ENCODE measurements at places on chromosomes 12 and 14.

DNA sequence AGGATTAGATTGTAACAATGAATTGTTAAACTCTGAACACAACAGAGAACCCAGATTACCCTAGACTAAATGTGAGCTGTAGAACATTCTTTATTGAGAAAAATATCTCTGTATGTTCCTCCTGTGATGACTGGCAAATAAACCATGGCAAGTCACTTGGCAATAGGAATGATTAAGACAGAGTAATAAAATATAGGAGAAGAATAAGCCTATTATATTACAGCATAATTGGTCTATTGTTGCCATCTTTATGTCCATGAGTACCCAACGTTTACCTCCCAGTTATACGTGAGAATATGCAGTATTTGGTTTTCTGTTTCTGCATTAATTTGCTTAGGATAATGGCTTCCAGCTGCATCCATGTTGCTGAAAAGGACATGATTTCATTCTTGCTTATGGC is 211.2 kb upstream of the AVPR1A start:
- no peak for DNase-seq

DNA sequence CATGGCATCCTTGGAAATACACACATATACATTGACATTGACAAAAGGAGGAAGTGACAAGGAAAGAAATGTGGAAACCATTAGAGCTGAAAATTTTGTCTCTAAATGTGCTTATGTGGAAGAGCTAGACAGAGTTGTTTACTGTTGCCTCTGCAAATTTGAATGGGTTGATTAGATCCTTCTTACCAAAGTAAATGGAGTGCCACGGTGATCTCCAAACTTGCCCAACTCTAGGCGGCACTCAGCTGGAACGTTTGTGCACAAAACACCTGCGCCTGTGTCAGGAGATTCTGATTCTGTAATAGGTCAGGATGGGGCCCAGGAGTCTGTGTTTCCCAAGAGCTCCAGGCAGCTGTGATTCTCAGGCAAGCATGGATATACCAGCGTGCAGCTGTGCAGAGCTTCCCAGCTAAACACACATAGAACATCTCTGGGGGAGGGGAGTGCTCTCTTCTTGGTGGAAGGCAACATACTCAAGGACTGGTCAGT is 77.8 kb upstream of the BDKRB2 start:
- DNase-seq, result no peak

- no peak for DNase-seq
Measured at GRCh38 chr12:99914206-99914605, 70.5 kb downstream of the ANKS1B start.

DNA sequence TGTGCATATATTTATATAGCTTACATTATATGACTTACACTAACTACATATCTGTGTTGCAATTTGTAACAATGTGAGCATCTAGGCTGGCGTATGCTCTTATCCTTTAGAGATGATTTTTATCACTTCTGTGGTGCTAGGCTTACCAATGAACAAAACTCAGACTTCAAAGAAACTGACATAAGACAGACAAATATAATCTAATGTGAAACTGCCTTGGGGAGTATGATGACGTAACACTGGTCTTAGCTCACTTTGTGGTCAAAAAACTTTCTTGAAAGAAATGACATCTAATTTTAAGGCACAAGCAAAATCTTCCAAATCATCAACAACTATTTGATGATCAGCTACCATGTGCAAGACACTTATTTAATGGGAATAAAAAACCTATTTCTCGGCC is 50.0 kb downstream of the SOX5 start:
- no peak for DNase-seq

- DNase-seq, result no peak
Measured at GRCh38 chr14:61103541-61104339, 122.7 kb downstream of the SLC38A6 start.

DNA sequence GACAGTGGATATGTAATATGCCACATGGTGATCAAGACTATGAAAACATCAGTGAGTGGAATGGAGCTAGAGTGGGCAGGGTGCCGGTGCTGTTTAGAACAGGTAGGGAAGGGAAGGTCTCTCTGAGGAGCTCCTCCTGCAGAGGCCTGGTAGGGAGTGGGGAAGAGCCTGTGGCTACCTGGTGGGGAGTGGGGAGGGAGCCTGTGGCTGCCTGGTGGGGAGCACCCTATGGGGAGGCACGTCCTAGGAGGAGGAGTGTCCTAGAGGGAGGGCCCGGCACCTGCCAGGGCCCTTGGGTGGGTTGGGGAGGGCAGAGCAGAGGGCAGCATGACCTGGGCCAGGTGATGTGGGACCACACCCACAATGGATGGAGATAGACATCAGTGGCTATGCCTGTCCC is 122.6 kb downstream of the ADGRD1 start:
- no peak for DNase-seq

DNA sequence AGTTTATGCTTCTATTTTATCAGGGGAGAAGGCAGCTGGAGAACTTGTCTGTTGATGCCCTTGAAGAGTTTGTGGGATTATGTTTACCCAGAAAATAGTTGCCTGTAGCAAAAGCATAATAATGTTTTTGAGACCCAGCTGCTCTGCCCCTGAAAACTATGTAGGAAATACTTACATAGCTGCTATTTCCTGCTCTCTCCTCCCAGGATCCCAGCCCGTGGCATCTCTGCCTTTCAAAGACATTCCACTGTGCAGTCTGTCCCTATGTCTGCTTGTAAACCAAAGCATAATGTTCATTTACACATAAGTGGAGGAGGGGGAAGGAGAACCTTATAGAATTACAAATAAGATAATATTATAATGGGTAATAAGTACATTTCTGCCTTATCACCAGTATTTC is 198.7 kb downstream of the SYT1 start:
- DNase-seq, result no peak

GRCh38 chr14:67512463-67513310 is 20.4 kb upstream of the PLEKHH1 start:
- no peak for DNase-seq

DNA sequence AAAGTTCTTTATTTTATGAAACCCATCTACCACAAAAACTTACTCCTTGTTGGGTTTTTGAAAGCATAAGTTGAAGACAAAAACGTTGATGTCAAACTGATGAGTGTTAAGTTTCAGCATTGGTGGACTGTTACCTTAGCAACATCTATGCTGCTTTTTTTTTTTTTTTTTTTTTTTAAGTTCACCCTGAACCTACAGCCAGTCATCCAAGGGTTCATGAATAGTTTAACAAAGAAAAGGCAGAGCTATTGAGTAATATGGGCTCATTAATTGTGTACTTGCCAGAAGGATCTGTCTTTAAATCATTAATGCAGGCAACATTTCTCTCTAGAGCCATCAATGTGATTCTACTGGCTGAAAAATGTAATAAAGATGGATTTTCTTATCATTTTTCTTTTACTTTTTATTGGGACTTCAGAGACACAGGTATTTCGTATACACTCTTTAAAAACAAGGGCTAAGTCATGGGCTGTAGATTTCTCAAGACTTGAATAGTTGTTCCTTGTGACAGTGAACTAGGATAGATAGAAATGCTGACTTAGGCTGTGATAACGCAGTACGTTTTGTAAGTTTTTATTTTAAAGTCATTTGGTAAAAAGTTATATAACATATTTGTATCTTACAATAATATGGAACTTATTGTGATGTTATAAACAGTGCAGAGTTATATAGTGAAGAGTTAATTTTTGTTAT is at the start of gene PTPRQ:
TSS of gene PTPRQ (plus strand) at position 262 of the 693 bp plus-strand sequence. CDS start at position 373, 111 bp downstream.
- no peak for DNase-seq

- DNase-seq, result no peak
Measured at GRCh38 chr12:113326775-113327395, 8.0 kb downstream of the SLC8B1 start.

GRCh38 chr14:52547526-52547925 is 4.8 kb downstream of the TXNDC16 start:
- no peak for DNase-seq

- no peak for DNase-seq
Measured at GRCh38 chr14:96096639-96097610, 57.8 kb downstream of the C14orf132 start.

GRCh38 chr12:84315926-84316325 is 596.7 kb downstream of the SLC6A15 start:
- DNase-seq, result no peak

DNA sequence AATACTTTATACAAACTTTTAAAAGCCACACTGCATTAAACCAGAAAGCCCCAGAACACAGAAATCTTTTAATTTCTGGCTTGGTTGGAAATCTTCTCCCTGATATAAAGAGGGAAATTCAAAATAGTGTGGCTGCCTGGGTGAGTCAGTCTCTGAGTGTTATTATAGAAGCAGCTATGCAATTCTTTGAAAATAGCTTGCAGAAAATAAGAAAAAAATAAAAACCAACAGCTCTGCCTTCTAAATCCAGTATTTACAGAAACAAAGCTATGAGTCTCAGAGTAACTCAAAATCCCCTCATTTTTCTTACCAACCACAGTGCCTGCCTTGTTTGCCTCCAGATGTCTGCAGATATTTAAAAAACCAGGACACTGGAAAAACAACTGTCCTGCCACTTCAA is 68.6 kb upstream of the FERMT2 start:
- no peak for DNase-seq

DNA sequence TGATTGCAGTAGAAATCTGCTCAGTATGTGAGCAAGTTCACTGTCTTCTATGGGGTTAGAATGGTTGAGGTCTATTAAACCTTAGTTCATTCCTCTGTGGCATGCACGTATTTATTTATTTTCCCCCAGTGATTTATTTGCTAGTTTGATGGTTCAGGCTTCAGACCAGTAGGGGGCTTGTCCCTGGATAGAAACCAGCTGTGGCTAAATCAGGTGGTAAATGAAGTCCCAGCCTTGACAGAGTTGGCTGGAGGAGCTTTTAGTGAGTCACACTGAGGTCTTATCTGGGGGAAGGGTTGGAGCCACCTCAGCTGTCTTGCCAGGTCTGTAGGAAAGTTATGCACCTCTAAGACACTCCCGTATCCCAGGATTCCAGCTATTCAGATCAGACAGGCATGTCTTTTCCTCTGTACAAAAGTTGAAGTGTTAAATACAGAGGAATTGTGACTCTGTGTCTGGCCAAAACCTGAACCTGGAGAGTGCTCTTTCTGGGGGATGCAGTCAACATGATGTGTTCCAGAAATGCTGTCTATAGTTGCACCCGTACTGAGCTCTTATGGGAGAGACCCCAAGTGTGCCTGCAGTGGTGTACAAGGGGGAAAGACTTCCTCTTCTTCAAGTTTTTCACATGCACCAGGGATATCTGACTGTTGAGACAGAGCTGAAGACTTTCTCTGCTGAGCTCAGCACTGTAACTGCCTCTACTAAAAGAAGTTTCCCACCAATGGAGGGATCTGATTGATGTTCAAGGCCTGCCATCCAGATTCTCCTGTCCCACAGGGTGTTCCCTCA is 1322.1 kb downstream of the TMEM121 start:
- no peak for DNase-seq

DNA sequence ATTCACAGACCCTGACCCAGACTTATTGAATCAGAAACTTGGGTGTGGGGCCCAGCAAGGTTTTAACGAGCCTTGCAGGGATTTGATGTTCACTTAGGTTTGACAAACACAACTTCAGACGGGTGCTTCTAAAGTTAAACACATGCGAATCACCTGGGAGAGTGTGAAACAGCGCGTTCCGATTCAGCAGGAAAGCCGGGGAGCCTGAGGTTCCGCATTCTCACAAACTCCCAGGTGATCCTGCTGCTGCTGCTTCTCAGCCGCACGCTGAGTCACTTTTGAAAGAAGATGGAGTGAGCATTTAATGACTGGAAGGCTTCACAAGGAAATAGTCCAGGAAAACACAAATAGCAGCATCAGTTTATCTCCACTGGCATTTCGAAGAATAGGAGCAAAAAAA is 44.2 kb upstream of the DDX11 start:
- no peak for DNase-seq

DNA sequence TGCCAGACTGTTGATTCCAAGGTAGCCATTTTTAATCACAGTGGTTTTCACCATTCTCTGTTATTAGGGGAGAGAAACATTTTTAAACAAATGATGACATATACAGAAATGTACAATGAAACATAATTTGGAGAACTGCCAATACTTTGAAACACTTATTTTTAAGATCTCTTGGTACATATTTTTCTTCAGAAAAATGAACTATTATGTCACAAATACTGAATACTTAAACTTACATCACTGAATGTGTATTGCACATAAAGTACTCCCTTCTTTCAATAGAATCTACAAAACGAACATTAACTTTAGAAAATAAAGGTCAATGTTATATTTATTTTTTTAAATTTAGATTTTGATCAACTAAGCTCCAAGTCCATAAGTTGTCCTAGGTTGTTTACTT is 71.7 kb upstream of the CPNE8 start:
- no peak for DNase-seq

DNA sequence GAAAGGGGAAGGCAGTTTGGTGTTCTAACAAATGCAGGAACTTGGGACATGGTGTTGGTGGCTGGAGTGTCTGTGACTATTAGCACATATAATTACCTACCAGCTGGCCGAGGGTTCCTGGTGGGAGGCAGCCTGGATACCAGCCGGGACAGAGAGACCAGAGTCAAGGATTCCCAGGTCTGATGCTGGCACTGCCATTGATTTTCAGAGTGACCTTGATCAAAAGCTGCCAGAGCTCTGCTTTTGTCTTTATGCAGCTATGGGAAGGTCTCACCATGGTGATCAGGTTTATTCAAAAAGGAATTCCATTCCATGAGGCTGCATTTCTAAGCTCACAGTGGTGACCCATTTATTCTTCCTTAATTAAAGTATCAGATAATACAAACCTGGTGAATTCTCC is 101.0 kb upstream of the PWP1 start:
- DNase-seq, result no peak

DNA sequence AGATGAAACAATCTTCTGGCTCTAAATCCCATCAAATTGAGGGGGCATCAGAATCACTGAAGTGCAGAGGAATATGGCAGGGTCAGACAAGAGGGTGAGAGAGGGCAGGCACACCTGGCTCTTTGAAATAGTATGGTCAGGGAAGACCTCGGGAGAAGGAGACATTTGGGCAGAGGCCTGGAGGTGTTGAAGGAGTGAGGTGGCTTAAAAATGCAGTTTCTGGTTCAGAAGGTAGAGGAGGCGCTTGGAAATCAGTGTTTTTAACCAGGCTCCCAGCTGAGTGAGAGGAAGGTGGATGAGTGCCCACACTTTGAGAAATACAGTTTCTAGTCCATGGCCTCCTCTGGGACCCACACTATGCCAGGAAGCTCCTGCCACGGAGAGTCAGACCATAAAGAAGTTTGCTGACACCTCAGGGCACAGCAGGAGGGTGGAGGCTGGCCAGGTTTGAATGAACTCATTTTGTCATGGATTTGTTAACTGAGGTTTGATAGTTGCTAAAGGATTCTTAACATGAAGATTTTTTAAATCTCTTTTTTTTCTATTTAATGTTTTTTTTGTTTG is 20.1 kb downstream of the NID2 start:
- DNase-seq, result no peak

DNA sequence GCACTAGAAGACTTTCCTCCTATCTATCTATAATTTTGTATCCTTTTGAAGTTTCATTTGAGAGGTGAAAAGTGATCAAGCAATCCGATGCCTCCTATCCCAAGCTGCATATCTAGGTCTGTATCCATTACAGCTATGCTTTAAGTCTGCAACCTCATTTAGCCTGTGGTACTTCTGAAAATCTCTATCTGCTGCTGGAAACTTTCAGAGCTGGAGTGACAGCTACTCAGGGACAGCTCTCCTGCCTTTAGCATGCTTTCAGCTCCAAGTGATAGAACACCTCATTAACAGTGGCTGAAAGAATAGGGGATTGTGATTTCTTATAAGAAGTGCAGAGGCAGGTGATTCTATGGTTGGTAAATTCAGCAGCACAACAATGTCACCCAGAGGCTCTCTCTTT is 1153.5 kb downstream of the AACS start:
- no peak for DNase-seq

Measured in GDM1 (cell line).